ENCODE measurements at places on chromosomes 4 and X.

DNA sequence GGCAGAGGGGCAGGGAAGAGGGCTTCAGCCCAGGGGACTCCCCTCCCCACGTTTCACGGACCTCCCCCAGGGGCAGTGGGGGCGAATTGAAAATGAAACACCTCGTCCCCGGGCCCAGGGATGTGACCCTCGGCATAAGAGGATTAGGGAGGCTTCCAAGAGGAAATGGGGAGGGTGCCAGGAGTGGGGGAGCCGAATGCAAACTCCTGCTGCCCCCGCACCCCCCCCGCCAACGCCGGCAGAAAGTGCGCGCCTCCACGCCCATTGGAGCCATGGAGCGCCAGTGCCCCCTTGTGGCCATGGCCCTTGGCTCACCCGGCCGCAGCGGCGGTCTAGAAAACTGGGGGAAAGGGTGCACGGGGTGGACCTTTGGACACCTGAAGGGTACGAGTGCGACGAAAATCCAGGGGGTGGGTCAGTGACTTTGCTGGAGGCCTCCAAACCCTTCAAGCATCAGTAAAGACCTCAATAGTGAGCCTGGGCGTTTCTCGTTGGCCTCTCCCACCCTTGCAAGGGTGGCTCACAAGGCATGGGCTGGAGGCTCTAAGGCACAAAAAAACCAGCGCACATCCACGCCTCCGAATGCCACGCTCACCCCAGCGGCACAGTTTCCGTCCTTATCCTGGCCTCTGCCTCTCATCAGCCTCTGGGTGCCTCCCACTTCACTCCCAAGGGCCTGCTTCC is 120.8 kb upstream of the PJA1 start:
- peak; percentile 2 for DNase-seq

DNA sequence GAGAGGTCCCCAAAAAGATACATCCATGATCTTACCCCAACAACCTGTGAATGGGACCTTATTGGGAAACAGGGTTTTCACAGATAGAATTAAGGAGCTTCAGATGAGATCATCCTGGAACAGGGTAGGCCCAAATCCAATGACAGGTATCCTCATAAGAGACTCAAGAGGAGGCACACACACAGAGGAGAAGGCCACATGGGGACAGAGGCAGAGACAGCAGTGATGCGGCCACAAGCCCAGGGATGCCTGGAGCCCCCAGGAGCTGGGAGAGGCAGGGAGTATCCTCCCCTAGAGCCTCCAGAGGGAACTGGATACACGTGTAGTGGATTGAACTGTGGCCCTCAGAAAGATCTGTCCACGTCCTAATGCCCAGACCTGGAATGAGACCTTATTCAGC is 82.3 kb downstream of the PRKX start:
- no peak for DNase-seq

- no peak for DNase-seq
These were observed 137.6 kb upstream of the TBL1X start for GRCh38 chrX:9327086-9327746.

DNA sequence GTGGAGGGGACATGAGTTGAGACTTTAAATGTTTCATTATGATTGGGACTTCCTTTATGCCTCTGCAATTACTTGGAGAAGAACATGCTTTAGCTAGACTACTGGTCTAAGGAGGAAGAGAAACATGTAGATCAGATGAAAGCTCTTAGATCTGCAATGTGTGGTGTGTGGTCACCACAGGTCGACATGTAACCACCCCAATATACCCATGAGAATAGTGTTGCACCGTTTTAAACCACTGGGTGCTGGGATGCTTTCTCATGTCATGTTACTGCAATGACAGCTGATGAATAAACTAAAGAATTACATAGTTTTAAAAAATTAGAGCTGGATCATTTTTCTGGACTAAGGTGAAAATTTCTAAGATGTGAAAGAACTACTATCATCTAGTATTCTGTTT is 1039.7 kb downstream of the RAPGEF2 start:
- DNase-seq = no peak

DNA sequence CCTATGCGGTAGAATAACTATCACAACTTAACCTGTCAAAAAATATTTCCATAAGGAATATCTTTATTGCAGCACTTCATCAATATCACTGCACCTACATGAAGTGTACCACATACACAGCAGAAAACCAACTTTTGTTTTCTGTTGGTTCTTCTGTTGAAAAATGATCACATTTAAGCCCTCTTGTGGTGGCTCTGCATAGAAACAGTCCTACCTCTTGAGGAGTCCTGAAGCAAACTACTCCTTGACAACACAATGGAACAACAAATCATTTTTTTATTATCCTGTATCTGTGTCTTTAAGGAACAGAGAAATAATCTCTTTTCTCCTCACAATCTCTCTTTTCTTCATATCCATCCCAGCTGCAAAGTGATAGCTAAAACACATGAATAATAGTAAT is 39.8 kb upstream of the ATOH1 start:
- no peak for DNase-seq

- no peak for DNase-seq
These were observed 96.1 kb downstream of the AFF1 start for GRCh38 chr4:87030755-87031441.

- no peak for DNase-seq
These were observed 1919.8 kb upstream of the AGA start for GRCh38 chr4:179361978-179362486.

- no peak for DNase-seq
These were observed 3.6 kb upstream of the AMOT start for GRCh38 chrX:112844250-112844649.

- peak; percentile 13 for DNase-seq
These were observed 39.5 kb downstream of the TMEM154 start for GRCh38 chr4:152640058-152640921.

- DNase-seq = no peak
These were observed 41.7 kb downstream of the LIN54 start for GRCh38 chr4:82968972-82969371.

- no peak for DNase-seq
These were observed 33.1 kb upstream of the ANXA10 start for GRCh38 chr4:168059251-168059650.

GRCh38 chr4:26574563-26574962 is 9.3 kb upstream of the TBC1D19 start:
- no peak for DNase-seq

DNA sequence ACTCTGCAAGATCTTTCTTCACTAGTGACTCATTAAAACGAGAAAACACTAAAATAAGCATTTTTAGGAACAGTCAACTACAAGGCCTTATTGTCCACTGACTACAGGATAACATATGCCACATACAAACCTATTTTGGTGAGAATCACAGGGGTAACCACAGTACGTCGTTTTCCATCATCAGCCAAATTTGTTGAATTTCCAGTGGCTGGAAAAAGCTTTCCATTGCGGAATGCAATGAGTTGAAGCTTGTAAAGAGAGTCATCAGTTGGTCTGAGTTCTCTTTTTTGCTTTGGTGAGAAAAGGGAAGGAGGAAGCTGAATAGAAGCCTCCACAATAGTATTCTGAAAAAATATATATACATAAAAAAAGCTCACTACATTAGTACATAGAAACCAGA is 102.4 kb downstream of the ADGRA3 start:
- DNase-seq = no peak

- DNase-seq = no peak
These were observed 100.9 kb downstream of the LNX1 start for GRCh38 chr4:53490161-53490956.

- DNase-seq = no peak
These were observed 196.8 kb upstream of the ADGRL3 start for GRCh38 chr4:61003301-61003700.

DNA sequence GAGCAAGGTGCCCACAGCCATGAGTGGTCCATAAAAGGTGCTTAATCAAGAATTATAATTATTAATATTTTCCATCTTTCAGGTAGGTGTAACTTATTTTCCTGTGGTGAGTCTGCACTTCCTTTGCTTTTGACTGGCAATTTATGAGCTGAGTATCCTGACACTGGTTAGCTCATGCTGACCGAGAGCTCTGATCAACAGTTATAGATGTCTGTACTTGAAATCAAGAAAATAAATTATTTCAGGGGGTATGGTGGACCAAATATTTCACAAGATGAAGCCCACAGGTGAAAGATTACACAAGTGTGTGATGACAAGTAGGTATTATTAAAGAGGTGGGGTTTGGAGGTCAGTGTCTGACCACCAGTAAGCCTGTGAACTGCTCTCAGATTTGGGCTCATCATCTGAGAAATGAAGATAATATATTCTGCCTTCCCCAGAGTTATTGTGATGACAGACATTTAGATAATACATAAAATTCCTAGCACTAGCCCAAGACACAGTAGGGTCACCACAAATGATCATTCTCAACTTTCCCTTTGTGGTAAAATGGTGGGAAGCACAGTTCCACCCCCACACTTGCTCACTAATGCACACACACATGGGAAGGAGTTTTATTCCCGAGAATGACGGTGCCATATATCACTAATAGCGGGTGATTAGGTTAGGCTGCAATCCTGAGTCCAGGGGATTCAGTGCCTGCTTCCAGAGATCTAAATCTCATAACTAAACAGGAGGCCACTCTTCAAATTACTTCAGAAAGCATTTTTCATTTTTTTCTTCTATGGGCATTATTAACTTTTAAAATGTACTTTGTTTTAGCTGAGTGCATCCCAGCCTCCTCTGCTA is 34.0 kb upstream of the PACRGL start:
- DNase-seq = no peak

GRCh38 chr4:80963051-80963450 is 67.5 kb upstream of the BMP3 start:
- no peak for DNase-seq

- DNase-seq = no peak
These were observed 53.1 kb downstream of the TIGD2 start for GRCh38 chr4:89164400-89164799.

DNA sequence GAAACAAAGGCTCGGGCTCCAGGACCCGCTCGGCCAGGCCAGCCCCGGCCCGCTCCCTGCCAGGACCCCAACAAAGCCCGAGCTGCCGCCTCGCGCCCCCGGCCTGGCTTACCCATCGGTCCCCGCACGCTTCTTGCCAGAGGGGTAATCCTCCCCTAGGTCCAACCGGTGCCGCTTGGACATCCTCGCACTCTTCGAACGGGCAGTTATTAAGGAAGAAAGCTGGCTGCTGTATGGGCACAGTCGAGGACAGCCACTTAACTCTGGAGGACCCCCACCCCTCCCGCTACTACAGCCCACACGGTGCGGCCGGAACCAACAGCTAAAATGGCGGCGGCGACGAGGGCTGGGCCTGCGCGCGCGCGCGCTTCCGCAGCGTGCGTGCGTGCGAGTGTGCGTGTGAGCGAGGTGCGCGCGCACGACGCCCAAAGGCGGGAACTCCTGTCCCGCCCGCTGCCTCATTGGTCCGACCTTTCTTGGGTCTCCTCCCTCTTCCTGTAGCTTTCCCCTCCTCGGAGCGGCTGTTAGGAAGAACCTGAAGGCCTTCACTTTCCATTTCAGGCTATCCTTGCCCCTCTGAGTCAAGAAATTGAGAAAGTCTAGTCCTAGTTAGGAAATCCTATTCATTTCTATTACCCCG is at the start of gene DHX15:
Gene DHX15, minus strand, starts transcription at position 344 of the 640 bp plus-strand sequence. Its CDS starts 161 bp downstream, at position 183.
- DNase-seq = peak; percentile 98

DNA sequence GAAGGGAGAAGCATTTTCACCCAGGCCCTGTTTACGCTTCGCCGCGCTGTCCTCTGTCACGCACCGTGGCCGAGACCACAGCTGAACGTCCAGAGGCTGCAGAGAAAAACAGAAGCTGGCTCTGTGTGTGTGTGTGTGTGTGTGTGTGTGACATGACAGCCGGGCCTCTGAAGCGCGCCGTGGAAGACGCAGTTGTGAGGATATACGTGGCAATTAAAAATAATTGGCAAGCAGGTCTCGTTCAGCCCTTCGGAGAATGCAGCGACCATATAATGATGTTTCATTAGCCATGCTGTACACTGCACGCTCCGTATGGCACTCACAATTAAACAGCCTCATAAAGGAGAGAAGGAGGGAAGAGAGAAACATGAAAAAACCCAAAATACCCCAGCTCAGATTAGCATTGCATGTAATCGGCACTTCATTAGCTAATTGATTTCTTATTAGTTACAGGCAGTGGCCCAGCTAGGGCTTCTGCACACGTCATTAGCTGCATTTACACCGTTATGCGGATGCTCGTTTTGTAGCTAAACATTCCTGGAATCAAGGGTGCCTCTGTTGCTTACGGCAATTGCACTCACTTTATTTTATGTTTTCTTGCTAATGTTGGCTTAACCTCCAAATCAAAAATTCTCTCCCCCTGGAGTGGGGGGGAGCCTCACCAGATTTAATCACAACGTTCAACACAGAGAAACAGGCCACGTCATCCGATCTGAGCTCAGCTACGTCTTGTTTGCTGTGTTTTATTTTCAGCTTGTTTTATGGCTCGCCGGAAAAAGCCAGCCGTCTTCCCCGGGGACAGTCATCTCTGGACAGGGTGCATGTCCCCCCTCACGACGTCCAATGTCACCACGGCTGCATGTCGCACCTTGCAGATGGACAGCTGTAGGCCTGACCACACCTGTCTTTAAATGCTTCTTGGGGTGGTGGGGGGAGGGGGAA is 74.6 kb upstream of the SHOX start:
- DNase-seq = no peak

GRCh38 chr4:56082829-56083228 is 134.1 kb downstream of the CEP135 start:
- no peak for DNase-seq

DNA sequence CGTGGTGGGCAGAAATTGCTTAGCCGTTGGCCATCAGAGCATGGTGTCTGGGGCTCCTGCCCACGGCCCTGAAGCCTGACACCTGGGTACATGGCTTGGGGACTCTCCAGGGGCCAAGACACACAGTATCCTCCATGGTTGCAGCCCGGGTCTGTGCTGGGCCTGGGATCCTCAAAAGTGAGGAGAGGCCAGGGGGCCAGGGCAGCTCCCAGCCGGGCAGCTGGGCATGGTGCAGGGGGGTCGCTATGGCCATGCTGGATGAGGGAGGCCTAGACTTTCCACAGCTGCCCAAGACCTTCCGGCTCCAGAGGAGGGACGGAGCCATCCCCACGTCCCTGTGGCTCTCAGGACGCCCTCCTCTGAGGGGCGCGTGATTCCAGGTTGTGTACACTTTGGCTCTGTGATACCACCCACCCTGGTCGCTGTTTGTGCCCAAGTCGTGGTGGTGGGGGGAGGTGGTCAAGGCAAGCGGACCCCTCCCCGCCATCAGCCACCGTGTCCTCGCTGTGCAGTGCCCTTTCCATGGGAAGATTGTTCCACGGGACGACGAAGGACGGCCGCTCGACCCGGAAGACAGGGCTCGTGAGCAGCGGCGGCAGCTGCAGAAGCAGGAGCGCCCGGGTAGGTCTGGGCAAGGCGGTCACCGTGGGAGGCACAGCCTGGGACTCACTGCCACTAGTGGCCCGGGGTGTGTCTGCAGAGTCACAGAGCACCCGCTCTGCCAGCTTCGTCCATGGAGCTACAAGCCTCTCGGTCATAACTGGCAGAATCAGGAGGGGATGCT is 25.7 kb downstream of the NKX1-1 start:
- no peak for DNase-seq

GRCh38 chr4:113822555-113823290 is 61.2 kb upstream of the CAMK2D start:
- no peak for DNase-seq

GRCh38 chr4:169139021-169139420 is 129.0 kb upstream of the CBR4 start:
- no peak for DNase-seq

- no peak for DNase-seq
These were observed 131.4 kb downstream of the GBA3 start for GRCh38 chr4:22824091-22824490.

GRCh38 chr4:77009511-77010115 is 60.1 kb downstream of the SEPTIN11 start:
- no peak for DNase-seq
